ENCODE measurements at places on chromosomes 1 and 21.

GRCh38 chr1:1374589-1374928 lies 448 bp downstream of the AURKAIP1 start:
- no peak for DNase-seq

GRCh38 chr1:162293073-162293692 lies 83.5 kb downstream of the SPATA46 start:
- DNase-seq: peak; percentile 4

GRCh38 chr1:3654549-3655281 lies 2.4 kb downstream of the TP73 start:
- DNase-seq: no peak

DNA sequence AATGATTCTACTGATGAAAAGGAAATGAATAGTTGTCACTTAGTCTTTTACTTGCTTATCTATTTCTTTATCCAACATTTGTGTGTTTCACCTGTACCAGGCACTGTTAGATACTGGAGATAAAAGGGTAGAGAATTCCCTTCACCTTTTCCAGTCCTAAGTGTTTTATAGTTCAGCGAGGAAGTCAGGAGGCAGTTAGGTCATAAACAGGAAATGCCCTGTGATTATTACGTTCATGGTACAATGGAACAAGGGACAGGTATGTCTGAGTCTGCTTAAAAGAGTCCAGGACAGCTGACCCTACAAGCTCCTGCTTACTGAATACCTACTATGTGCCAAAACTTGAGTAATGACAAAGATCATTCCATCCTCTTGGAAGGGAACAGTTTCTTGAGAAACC lies 77.8 kb downstream of the TNR start:
- no peak for DNase-seq

DNA sequence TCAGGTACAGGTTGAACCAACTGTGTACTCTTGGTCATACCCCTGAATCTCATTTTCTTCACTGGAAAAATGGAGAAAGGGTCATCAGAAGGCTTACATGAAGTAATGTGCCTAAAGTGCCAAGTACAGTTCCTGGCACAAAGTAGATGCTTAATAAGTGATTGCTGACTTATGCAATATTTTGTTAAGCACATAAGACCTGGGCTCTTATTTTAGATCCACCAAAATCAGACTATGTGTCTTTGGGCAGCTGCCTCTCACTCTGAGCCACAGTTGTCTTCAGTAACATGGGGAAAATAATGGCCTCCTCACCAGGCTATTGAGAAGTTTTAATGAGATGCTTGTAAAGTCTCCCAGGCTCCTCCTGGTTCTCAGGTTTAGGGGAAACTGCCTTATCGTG lies 74.3 kb upstream of the TRABD2B start:
- no peak for DNase-seq

- DNase-seq: peak; percentile 54
These were observed 9.6 kb downstream of the DISC1 start for GRCh38 chr1:231636157-231636556.

DNA sequence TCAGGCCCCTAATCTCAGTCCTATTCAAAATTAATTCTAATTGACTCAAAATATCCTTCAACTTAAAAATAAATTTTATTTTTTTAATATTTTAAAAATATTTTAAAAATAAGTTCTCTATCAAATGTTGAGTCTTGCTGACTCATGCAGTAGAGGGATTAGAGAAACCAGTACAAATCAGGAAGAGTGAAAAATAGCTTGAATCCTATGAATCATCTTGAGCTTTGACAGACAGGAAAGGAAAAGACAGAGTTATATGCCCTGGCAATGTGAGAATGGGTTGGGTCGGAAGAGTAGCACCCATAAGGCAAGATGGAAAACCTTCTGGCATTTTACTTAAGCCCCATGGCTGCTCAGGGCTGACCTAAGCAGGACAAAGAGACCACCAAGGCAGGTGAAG lies 346.6 kb upstream of the RUNX1 start:
- peak; percentile 76 for DNase-seq

DNA sequence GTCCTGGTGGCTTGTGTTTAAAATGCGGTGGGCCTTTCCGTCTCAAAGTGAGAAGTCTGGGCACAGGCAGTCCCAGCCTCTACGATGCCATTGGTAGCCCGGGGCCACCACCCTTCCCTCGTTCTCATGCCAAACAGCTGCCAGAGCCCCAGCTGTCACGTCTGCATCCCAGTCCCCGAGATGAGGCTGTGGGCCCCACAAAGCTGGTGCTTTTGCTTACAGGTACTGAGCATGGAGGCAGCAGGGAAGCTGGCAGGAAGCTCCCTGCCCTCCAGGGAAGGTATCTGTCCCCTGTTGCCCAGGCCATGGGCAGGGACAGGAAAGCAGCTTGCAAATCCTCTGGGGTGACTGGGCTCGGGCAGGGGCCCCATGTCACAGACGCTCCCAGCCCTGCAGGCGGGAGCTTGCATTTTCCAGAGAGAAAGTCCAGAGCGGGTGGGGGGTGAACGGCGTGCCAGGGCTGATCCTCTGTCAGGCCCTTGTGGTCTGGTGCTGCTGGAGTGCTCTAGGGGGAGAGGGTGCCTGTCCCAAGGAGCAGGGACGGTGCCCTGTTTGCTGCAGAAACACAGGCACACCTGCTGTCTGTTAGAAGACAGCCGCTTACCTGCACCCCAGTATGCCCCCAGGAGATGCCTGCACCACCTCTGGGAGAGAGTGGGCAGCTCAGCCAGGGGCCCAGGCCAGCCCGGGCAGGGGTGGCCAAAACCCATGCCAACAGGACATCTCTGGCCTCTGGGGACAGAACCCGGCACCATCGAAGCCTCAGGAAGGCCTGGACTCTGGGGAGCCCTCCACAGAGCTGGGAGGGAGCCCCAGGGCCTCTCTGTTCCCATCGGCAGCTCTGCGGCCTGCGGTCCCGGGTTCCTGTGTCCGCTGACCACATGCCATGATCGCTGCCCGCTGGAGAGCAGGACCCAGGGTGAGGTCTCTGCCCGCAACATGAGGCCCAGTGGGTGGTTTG lies 45.9 kb downstream of the SLX9 start:
- DNase-seq: no peak

- no peak for DNase-seq
These were observed 6.4 kb upstream of the COL6A1 start for GRCh38 chr21:45975020-45975666.

GRCh38 chr21:34129039-34129891 lies 55.9 kb downstream of the MRPS6 start:
- peak; percentile 86 for DNase-seq

GRCh38 chr1:53959664-53960250 lies 13.6 kb downstream of the LRRC42 start:
- peak; percentile 47 for DNase-seq

DNA sequence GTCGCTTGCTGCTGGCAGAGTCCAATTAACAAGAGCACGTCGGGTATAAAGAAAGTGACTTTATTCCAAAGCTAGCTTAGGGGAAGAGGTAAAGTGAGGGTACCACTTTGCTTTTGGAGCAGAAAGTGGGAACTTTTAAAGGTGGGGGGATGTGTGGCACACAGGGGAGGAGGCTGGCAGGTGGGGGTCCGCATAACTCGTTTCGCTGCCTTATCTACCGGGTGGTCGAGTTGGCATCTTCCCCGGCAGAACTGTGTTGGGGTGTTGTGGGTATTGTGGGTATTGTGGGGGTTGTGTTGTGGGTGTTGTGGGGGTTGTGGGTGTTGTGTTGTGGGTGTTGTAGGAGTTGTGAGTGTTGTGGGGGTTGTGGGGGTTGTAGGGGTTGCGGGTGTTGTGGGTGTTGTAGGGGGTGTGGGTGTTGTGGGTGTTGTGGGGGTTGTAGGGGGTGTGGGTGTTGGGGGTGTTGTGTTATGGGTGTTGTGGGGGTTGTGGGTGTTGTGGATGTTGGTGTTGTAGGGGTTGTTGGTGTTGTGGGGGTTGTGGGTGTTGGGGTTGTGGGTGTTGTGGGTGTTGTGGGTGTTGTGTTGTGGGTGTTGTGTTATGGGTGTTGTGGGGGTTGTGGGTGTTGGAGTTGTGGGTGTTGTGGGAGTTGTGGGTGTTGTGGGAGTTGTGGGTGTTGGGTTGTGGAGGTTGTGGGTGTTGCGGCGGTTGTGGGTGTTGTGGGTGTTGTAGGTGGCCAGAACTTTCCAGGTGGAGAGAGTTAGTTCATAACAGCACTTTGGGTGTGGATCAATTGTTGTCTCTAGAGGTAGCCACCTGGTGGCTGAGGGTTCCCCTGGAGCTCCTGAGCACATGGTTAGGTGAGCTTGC lies 52.7 kb downstream of the AGPAT3 start:
- DNase-seq: no peak

DNA sequence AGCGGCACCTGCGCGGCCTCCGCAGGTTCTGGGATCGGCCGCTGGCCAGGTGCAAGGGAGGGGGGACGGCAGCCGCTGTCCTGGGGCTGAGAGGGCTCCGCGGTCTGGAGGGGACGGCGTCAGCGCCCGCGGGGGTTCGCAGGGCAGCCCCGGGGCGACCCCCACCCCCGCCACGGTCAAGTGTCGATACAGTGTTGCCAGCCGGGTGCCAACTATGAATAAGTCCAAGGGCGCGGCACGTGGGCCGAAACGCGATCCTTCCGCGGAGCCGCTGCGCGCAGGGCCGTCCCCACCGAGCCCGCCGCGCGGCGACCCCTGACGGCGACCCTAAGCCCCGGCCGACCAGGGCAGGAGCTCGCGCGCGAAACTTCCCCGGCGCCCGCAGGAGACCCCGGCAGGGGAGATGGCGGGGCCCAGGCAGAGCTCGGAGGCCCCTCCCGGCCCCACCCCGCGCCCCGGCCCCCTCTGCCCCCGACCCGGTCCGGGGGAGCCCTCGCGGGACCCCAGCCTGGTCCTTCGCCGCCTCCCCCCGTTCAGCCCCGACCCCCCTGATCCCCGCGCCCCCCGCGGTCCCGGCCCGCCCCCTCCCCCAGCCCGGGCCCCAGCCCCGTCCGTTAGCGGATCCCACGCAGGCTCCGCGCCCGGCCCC lies 586 bp upstream of the AGPAT3 start:
- DNase-seq: no peak

GRCh38 chr1:225871359-225872074 lies 10.7 kb downstream of the TMEM63A start:
- DNase-seq: no peak

DNA sequence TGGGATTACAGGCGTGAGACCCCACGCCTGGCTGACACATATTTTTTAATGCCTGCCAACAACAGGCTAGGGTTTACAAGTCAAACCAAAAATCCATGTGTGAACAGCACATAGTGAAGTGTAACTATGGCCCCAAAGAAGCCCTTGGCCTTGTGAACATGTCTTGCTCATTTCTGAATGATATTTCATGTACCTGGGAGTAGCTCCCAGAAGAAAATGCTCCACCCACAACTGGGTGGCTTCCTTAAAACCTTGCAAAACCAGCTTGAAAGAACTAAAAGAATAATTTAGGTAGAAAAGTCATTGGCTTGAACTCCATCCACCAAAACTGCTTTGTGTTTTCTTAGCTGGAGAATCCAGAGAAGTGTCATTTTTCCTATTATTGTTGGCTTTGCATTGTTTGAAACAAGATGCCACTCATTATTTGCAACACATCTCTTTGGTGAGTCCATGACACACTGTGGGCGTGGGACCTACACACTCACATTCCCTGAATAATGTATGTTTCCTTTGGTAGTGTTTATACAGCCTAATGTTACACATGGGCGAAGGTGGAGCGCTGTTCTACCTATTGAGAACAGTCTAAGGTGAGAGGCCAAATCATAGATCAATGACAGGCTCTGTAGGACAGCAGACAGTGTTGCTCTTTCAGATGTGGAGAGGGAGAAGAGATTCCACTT lies 28.5 kb upstream of the SDE2 start:
- no peak for DNase-seq

GRCh38 chr1:217642455-217642854 lies 11.3 kb downstream of the SPATA17 start:
- DNase-seq: no peak

- DNase-seq: no peak
These were observed 63.0 kb downstream of the NR5A2 start for GRCh38 chr1:200090252-200091159.

- peak; percentile 95 for DNase-seq
These were observed 45.0 kb downstream of the KCNJ6 start for GRCh38 chr21:37871121-37871862.

- DNase-seq: no peak
These were observed 171.9 kb downstream of the CLIC6 start for GRCh38 chr21:34840693-34841092.

- DNase-seq: no peak
These were observed 91.5 kb upstream of the GCLM start for GRCh38 chr1:94000510-94001282.

DNA sequence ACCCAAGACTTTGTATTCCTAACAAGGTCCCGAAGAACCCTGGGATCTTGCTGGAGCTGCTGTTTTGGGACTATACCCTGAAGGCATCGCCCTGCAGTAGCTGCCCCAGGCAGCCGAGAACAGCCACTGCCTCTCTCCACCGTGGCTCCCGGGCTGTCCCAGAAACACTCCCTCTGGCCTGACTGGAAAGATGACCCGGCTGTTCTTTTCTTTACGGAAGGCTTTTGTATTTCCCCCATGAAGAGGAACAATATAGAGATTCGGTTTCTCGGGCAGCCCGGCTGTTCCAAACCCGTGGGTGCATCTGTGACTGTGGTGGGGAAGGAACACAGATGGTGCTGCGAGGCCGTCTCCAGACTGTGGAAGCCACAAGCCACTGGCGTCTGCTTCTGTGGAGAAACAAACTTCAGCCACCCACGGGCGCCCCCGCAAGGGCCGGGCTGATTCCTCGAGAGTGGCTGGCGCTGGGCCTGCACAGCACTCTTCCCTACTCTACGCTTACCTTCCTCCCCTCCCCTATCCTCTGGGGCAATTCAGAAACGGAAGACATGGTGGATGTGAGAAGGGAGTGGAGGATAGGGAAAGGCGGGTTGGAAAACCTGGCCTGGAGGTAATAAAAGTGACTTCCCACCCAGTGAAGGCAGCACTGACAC lies 33.7 kb upstream of the VASH2 start:
- DNase-seq: peak; percentile 60

DNA sequence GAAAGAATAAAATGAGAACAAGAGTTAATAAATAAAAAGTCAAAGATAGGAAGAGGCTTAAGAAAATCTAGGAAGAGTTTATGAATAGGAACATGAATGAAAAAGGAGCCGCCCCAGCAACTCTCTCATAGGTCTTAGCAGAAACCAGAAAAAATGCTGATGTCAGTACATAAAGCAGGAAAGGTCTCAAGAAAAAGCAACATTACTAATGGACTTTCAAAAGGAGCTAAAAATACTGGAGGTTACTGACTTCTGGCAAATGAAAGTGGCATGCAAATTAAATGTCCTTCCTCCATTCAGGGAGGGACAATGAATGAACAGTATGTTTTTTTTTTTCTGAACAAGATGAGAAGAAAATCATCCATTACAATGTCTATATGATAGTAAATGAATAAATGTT lies 387.6 kb downstream of the BRINP2 start:
- DNase-seq: no peak

DNA sequence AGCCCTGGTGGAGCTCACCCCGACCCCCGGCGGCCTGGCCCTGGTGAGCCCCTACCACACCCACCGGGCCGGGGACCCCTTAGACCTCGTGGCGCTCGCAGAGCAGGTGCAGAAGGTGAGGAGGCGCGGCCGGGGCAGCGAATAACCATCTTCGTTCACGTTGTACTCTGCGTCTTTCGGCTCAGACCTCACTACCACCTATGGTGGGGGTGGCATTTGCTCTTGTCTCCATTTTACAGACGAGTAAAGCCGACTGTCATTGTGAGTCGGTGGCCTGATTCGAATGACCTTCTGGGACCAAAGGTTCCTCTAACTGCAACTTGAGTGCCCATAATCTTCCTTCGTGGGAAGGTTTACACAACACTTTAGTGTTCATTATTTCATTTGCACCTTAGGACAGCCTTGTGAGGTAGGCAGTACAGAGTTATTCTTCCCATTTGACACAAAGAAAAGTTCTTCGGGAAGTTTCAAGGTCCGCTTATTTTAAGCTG lies 506 bp downstream of the C1orf50 start:
- no peak for DNase-seq

Measured in amniotic epithelial cell (primary cell).